Astrocyte (in vitro differentiated cells and primary cell): ENCODE measurements at places on chromosomes 1 and 21. TPM values are rescaled to one million over a fixed set of nuclear protein-coding genes. Genes with fewer than 3 reads are reported as not detected.

CYYR1 gene
- 3.3 and 4.7 TPM in 2 replicates for total RNA-seq

FALEC gene
- 0.43 TPM in 1 of 2 replicates, not detected in the other for total RNA-seq

TRIM46 gene
- 13.2 and 13.6 TPM in 2 replicates for total RNA-seq

BNIPL gene
- total RNA-seq, result 0.29 and 0.73 TPM in 2 replicates

C4BPB gene
- total RNA-seq, result 0.25 and 0.36 TPM in 2 replicates

KCNE2 gene
- 0.27 TPM in 1 of 2 replicates, not detected in the other for total RNA-seq

CR1L gene
- not detected in 2 replicates for total RNA-seq

CIART gene
- 4.8 and 6.3 TPM in 2 replicates for total RNA-seq

C1QB gene
- not detected in 2 replicates for total RNA-seq

ATP6V1G3 gene
- not detected in 2 replicates for total RNA-seq

DCST1 gene
- not detected in 2 replicates for total RNA-seq

GBP6 gene
- total RNA-seq, result 0.07 TPM in 1 of 2 replicates, not detected in the other

PTGFR gene
- total RNA-seq, result 0.36 and 0.41 TPM in 2 replicates

DMRTA2 gene
- total RNA-seq, result not detected in 2 replicates

ZNF695 gene
- total RNA-seq, result 1.5 and 2.5 TPM in 2 replicates

GUCA2B gene
- total RNA-seq, result not detected in 2 replicates

OR10Z1 gene
- total RNA-seq, result not detected in 2 replicates

KPRP gene
- total RNA-seq, result not detected in 2 replicates

NSUN4 gene
- total RNA-seq, result 15.5 and 16.9 TPM in 2 replicates

MRPL24 gene
- total RNA-seq, result 37.4 and 46.5 TPM in 2 replicates

FAM229A gene
- total RNA-seq, result 3.5 and 4.2 TPM in 2 replicates

PLEKHN1 gene
- total RNA-seq, result 2.1 and 2.4 TPM in 2 replicates

ERRFI1 gene
- total RNA-seq, result 81.5 and 119 TPM in 2 replicates

UMODL1 gene
- total RNA-seq, result 0.10 TPM in 1 of 2 replicates, not detected in the other

WNT9A gene
- 2.6 and 4.1 TPM in 2 replicates for total RNA-seq

SERINC2 gene
- 29.4 and 30.4 TPM in 2 replicates for total RNA-seq

PFKFB2 gene
- 6.2 and 6.9 TPM in 2 replicates for total RNA-seq

PDPN gene
- 39.7 and 59.2 TPM in 2 replicates for total RNA-seq

TNFSF18 gene
- 0.14 TPM in 1 of 2 replicates, not detected in the other for total RNA-seq

RASSF5 gene
- 0.43 and 0.53 TPM in 2 replicates for total RNA-seq

SLC1A7 gene
- not detected in 2 replicates for total RNA-seq

LCE1B gene
- total RNA-seq, result not detected in 2 replicates

DNAJC28 gene
- total RNA-seq, result 2.1 and 2.4 TPM in 2 replicates

ATP1A2 gene
- 2.5 and 3.5 TPM in 2 replicates for total RNA-seq

SUCO gene
- 55.9 and 63.7 TPM in 2 replicates for total RNA-seq

PRKCZ gene
- 28.6 and 32.6 TPM in 2 replicates for total RNA-seq

LRRC53 gene
- not detected in 2 replicates for total RNA-seq

ACTL8 gene
- total RNA-seq, result 1.3 and 2.0 TPM in 2 replicates

OR2T4 gene
- total RNA-seq, result not detected in 2 replicates

ATP5PB gene
- total RNA-seq, result 196 and 214 TPM in 2 replicates

CITED4 gene
- total RNA-seq, result 4.8 and 7.1 TPM in 2 replicates

SIM2 gene
- total RNA-seq, result 9.2 and 12.8 TPM in 2 replicates

OR6Y1 gene
- total RNA-seq, result not detected in 2 replicates

FCRL5 gene
- total RNA-seq, result not detected in 2 replicates

TMEM240 gene
- total RNA-seq, result 7.0 and 9.0 TPM in 2 replicates

FAM3B gene
- not detected in 2 replicates for total RNA-seq

TIE1 gene
- 0.87 and 0.98 TPM in 2 replicates for total RNA-seq

FAM163A gene
- total RNA-seq, result not detected in 2 replicates
